ENCODE measurements at places on chromosomes 16 and 17.

DNA sequence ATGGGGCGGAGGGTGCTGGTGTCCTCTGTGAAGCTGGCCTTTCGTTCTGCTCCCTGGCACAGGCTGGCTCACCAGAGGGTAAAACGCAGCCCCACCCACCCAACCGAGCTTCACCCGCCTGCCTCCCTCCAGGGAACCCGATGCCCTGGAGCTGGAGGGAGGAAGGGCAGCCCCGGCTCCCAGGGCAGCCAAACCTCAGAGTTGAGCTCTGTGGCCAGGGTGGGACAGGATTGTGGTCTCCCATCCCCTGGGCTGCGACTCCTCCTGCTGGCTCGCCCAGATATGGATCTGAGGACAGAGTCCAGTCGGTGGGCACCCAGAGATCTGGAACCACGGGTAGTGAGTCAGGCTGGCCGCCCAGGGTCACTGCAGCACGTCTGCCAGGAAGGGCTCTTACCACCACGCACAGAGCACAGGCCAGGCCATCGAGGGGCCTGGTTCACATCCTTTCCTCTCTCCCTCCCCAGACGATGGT, 42.6 kb upstream of the CHMP6 start:
- no peak for DNase-seq

DNA sequence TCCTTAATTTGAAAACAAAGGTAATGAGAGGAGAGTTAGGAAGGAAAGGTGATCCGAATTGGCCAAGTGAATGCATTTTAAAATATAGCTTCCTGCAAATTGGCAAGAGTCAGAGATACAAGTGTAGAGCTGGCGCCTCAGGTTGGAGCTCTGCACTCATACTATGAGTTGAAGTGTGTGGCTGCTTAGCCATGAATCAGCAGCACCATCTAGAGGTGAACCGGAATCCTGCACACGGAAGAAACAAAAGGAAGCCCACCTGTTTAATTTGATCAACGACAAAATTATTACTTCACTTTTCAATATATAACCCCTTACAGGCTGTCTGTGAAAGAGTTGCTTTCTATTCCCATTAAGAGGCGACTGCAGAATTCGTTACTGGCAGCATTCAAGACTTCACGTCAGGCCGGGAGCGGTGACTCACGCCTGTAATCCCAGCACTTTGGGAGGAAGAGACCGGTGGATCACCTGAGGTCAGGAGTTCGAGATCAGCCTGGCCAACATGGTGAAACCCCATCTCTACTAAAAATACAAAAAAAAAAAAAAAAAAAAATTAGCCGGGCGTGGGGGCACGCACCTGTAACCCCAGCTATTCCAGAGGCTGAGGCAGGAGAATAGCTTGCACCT, 1253.7 kb upstream of the CDH8 start:
- no peak for DNase-seq

- no peak for DNase-seq
These were observed 21.4 kb upstream of the NF1 start for GRCh38 chr17:31073411-31073810.

- no peak for DNase-seq
These were observed 17.0 kb downstream of the SOST start for GRCh38 chr17:43741636-43742035.

GRCh38 chr16:54177052-54177861, 109.3 kb downstream of the IRX3 start:
- DNase-seq: no peak

DNA sequence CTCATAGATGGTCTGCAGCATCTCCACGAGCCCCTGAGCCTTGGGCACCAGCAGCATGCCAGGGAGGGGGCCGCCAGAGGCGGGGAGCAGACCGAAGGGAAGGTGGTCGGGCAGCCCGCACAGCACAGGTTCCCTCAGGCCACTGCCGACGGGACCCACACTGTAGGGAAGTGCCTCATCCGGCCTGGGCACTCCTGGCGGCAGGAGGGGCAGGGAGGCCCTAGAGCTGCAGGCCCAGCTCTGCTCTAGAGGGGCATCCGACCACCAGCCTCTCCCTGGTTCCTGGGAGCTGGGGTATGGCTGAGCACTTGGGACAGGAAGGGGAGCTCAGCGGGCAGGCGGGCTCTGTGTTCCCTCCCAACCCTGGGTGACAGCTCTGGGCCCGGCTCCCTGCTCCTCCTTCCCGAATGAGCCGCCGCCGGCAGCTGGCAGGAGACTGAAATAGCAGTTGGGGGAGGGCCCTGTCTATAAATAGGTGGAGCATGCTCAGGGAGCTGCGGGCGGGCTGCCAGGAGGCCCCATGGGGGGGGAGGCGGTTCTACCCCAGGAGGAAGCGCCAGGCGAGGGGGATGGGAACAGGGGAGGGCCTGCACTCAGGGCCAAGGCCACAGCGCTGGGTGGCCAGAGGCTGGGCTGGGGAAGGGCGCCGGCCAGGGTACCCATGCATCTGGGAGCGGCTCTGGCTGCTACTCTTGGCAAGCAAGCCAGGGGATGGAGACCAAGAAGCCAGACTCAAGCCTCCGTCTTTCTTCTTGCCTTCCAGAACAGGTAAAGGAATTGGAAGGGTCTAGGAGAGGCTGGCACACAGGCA, 12.4 kb downstream of the HDAC5 start:
- peak; percentile 93 for DNase-seq

- DNase-seq: peak; percentile 30
These were observed 169.1 kb upstream of the RPH3AL start for GRCh38 chr17:521561-522325.

- DNase-seq: peak; percentile 46
These were observed 24.2 kb upstream of the ABCA3 start for GRCh38 chr16:2364638-2365210.

DNA sequence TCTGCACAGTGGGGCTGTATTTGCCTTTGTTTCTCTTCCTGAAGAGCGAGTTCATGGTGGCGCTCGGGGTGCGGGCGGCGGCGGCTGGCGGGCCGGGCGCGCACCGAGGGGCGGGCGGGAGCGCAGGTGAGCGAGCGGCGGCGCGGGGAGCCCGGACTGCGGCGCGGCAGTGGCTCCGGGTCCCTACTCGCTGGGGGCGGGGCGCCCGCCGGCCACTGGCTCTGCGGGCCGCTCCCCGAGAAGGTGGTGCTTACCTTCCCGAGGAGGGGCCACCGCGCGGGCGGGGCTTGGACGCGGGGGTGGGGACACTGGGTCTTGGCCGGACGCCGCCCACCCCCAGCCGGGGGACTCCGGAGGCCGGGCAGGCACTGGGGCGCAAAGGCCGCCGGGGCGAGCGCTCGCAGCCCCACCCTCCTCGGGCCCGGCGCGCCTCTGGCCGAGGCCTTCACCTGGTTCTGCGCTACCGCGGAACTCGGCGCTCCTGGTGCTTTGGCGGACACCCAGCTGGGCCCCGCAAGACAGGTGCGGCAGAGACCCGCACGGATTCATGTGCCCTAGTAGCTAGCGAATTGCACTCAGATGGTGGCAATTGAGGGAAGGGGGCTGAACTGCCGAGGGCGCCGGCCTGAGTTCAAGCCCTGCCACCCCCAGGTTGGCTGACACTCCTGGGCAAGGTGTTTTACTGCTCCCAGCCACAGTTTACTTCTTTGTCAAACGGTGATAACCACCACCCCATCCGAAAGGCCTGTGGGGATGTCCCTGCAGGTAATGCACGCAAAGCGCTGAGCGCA, at the start of gene PPL:
Gene PPL, minus strand, starts transcription at position 158 of the 791 bp plus-strand sequence. Its CDS starts 103 bp downstream, at position 55.
- no peak for DNase-seq

GRCh38 chr16:54244061-54244886, 42.3 kb downstream of the IRX3 start:
- DNase-seq: peak; percentile 46

- no peak for DNase-seq
These were observed 42.1 kb upstream of the METRNL start for GRCh38 chr17:83037084-83037873.

DNA sequence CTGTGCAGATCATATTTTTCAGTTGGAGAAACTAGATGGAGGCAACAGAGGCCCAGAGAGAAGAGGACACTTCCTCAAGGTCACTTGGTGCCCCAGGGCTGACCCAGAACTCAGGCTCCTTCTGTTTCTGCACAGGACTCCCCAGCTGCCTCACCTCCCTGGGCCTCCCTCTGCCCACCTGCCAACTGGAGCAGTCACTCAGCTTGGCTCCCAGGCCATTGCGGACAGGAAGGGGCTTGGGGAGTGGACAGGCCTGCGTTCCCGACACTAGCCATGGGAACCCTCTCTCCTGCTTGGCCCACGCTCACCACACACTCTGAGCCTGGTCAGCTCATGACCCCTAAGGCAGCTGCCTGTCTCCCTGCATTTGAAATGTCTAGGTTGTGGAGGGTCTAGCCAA, 78.1 kb upstream of the BRD7 start:
- no peak for DNase-seq

GRCh38 chr16:24279982-24280515, 23.9 kb downstream of the CACNG3 start:
- DNase-seq: no peak

- no peak for DNase-seq
These were observed 17.3 kb upstream of the CLEC18B start for GRCh38 chr16:74438492-74438979.

GRCh38 chr17:82143333-82143732, 45.3 kb upstream of the FASN start:
- no peak for DNase-seq

GRCh38 chr17:77354670-77355455, 214.1 kb downstream of the SEC14L1 start:
- no peak for DNase-seq

- peak; percentile 59 for DNase-seq
These were observed 7.3 kb upstream of the SMIM5 start for GRCh38 chr17:75625813-75626486.

DNA sequence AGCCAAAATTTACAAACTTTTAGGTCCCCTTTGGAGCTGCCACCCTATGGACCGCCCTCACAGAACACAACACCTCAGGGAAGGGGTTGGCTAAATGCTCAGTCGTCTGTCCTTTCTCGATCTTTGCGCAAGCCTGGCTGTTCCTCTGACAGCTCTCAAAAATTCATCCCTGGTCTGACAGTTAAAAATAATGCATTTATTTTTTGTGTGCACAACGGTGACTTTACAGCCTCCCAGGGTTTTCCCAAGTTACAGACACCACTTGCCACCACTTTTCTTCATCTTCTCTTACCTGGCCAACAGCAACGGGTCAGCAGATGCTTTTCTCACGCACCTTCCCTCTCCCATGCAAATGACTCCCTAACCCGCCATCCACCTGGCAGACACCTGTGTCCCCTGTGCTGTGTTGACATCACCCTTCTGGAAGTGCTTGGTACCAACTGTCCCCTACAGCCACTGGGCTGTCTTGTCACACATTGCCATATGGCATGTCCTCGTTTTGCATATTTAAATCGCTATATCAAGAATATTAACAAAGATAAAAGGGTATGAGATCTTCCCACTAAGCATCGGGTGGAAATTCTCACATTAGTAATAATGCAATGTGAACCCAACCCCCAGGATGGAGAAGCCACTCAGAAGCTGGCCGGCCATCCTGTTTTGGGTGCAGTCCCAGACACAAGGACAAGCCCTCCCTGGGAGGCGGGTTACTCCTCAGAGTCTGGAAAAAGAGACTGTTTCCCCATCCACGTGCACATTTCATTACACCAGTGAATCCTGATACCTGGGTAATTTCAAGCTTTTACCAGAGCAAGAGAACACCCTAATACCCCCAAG, 187.0 kb downstream of the ZFHX3 start:
- DNase-seq: peak; percentile 42

DNA sequence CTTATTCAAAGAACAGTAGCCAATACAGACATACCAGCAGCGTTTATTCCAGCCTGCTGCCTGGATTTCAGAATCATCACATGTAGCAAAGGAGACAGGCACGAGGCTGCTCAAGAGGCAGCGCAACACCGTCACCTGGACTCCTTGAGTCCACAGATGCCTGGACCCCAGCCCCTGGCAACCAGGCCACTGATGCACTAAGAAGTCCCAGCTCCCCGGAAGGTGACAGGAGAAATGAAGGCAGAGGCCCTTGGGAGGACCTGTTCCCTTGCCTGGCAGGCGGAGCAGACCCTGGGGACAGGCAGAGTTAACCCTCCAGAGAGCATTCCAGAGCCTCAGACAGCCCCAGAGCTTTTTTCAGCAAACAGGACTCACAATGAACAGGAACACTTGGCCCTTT, 16.5 kb downstream of the SMIM5 start:
- no peak for DNase-seq

- DNase-seq: no peak
These were observed 10.9 kb downstream of the KRT37 start for GRCh38 chr17:41413353-41413957.

DNA sequence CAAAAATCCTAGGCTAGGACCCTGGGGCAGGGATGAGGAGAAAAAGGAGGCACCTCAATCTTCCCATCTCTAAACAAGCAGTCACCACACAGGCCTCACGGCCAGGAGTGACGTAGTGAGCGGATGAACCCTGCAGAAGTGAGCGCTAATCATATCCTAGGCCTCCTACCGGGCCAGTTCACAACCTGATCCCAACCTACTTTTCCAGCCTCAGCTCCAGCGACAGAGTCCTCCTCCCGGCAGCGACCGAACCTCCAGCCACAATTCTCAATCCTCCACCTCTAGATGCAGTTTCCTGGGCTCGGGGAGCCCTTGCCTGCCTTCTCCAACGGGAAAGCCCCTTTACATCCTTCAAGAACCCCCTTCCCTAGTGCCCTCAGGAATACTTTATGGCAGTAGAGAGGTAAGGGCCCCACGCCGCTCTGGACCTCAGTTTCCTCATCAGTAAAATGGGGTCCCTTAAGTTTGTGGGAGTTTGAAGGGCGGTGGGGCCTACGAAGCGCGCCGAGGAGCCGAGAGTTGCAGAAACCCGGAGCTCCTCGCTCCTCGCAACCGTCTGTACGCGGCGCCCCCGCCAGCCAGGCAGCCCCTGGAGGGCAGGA, 1.4 kb downstream of the ZNF668 start:
- DNase-seq: no peak

GRCh38 chr16:4679156-4679849, 14.1 kb upstream of the NUDT16L1 start:
- DNase-seq: no peak

- no peak for DNase-seq
These were observed 715.0 kb upstream of the CDH8 start for GRCh38 chr16:62751218-62751617.

DNA sequence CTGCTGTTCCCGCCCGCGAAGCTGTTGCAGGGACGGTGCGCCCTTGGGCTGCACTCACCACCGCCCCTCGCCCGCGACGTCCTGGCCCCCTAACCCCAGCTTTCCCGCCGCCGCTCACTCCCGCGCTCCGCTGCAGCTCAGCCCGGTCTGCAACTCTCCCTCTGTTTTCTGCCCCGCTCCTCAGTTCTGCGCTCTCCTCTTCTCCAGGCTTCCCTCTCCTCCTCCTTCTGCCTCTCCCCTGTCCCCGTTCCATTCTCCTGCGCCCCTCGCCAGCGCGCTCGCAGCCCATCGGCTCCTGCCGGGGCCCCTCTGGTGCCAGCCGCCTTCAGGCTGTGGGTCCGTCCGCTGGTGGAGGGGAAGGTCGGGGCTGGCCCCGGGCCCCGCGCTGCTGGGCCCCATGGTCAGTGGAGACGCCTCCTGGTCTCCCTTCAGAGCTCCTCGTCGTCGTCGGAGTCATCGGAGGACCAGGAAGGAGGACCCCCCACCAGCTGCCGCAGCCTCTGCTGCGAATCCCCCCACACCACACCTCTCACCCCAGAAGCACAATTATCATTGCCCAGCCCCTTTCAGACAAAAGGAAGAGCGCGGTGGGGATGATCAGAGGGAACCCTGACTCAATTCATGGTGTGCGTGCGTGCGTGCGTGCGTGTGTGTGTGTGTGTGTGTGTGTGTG, 223.2 kb upstream of the FOXF1 start:
- no peak for DNase-seq

- no peak for DNase-seq
These were observed 15.1 kb downstream of the ASPSCR1 start for GRCh38 chr17:81992306-81993102.

All from NCI-H524 (cell line).